GOT3 (cell line): ENCODE measurements at places on chromosomes 1 and 21.

DNA sequence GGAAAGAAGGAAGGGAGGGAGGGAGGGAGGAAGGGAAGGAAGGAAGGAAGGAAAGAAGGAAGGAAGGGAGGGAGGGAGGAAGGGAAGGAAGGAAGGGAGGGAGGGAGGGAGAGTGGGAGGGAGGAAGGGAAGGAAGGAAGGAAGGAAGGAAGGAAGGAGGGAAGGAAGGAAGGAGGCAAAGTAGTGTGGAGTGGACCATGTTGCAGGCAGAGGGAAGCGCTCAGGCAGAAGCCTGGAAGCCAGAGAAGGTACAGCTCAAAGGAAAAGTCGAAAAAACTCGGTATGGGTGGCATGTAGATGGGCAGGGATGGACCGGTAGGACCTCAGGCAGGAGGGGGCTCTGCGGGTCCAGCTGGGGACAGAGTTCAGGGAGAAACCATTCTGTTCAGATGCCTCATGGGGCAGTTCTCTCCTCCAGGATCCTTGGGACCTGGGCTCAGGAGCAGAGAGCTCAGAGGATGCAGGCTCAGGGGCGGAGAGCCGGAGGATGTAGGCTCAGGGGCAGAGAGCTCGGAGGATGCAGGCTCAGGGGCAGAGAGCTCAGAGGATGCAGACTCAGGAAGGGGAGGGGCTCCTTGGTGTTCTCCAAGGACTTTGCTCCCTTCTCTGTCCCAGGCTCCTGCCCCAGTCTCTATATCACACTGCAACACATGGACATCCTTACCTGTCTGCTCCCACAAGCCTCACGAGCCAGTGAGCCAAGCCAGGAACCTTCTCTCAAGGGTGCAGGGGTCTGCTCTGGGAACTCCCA lies 13.6 kb upstream of the PADI3 start:
- no peak for DNase-seq

DNA sequence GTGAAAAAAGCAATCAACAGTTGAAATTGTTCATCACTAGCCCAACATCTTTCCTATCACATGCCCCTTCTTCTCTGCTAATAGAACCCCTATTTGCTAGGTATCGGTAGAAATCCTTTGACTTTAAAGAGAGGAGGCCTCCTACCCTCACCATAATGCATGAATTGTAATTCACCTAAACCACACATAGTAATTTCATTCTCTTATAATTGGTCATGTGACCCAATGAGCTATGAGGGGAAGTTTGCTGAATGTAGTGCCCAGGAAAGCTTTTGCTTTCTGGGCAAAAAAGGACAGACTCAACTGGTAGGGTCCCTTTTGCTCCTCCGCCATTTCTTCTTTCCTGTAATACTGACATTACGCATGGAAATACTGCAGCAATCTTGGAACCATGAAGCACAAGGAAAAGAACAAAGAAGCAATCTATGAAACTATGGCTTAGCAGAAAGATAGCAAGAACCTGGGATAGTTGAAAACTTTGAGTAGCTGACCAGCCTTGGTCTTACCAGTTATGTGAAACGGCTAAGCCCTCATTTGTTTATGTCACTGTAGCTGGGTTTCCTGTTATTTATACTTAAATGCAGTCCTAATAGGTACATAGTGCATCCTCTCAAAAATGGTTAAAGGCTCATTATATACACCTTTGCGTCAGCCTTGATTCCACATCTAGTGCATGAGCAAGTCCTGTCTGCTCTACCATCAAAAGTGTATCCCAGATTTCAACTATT lies 10.2 kb upstream of the CHI3L2 start:
- no peak for DNase-seq

- DNase-seq = no peak
These were observed 77.0 kb downstream of the ATF6 start for GRCh38 chr1:161843156-161843555.

- DNase-seq = no peak
These were observed 72.8 kb upstream of the EFHD2 start for GRCh38 chr1:15336866-15337265.

GRCh38 chr21:42222821-42223390 lies 4.0 kb downstream of the ABCG1 start:
- no peak for DNase-seq

- DNase-seq = no peak
These were observed 20.5 kb downstream of the RRP15 start for GRCh38 chr1:218305472-218306064.

GRCh38 chr1:232179896-232180778 lies 449.8 kb downstream of the SIPA1L2 start:
- DNase-seq = no peak

- no peak for DNase-seq
These were observed 36.7 kb downstream of the FH start for GRCh38 chr1:241482761-241483250.

DNA sequence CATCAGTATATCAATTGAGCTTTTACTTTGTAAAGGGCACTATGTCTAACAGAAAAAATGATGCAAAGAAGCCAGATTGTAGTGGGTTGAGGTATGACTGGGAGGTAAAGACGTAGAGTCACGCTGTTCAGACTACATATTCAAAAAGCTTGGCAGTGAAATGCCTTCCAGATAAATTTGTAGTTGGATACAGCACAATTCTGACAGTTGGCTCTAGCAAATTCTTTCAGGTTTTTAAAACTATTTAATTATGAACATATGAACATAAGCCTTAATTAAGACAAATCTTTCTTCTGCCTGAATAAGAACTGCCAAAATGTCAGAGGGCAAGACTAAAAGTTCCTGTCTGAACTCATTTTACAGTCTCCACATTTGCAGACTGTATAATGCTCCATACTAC lies 118.8 kb downstream of the DPYD start:
- no peak for DNase-seq
